A549 treated with ZK216348 at 1 μM for 4 hours (cell line): ENCODE measurements at places on chromosomes 3 and 15. TPM values are rescaled to one million over a fixed set of nuclear protein-coding genes. Genes with fewer than 3 reads are reported as not detected.

VIPR1 gene
- 0.47 to 1.0 TPM (median 0.68 TPM) in 5 replicates for total RNA-seq

UACA gene
- 33.8 to 50.1 TPM (median 48.1 TPM) in 5 replicates for total RNA-seq

CHRM5 gene
- 0.07 TPM in 1 of 5 replicates, not detected in the others for total RNA-seq

ITIH3 gene
- not detected in 5 replicates for total RNA-seq

GOLGA6C gene
- total RNA-seq: not detected in 5 replicates

P3H2 gene
- total RNA-seq: 26.7 to 37.7 TPM (median 35.2 TPM) in 5 replicates

LRRN1 gene
- not detected in 5 replicates for total RNA-seq

UCN2 gene
- total RNA-seq: 4.6 to 11.7 TPM (median 8.9 TPM) in 5 replicates

SLC12A1 gene
- not detected in 5 replicates for total RNA-seq

ALDH1L1 gene
- total RNA-seq: 0.06 to 0.27 TPM (median 0.11 TPM) in 5 replicates

TRPC1 gene
- total RNA-seq: 3.5 to 9.2 TPM (median 8.3 TPM) in 5 replicates

SPINT1 gene
- 0.66 to 1.5 TPM (median 1.1 TPM) in 5 replicates for total RNA-seq

RAD51 gene
- 17.8 to 23.9 TPM (median 18.4 TPM) in 5 replicates for total RNA-seq

RCN2 gene
- total RNA-seq: 43.8 to 79.0 TPM (median 65.9 TPM) in 5 replicates

CD200 gene
- not detected in 5 replicates for total RNA-seq

SPINK8 gene
- total RNA-seq: not detected in 5 replicates

CPEB1 gene
- 2.8 to 3.9 TPM (median 3.0 TPM) in 5 replicates for total RNA-seq

PHLDB2 gene
- 12.5 to 28.2 TPM (median 25.4 TPM) in 5 replicates for total RNA-seq

RFT1 gene
- 18.8 to 29.2 TPM (median 26.9 TPM) in 5 replicates for total RNA-seq

EFHB gene
- 0.53 to 1.6 TPM (median 0.75 TPM) in 5 replicates for total RNA-seq

EAF2 gene
- 1.4 to 2.6 TPM (median 2.1 TPM) in 5 replicates for total RNA-seq

MME gene
- total RNA-seq: not detected in 5 replicates

PDCD10 gene
- 49.3 to 75.1 TPM (median 55.4 TPM) in 5 replicates for total RNA-seq

FGF12 gene
- 0.40 to 0.99 TPM (median 0.76 TPM) in 5 replicates for total RNA-seq

PLSCR5 gene
- not detected in 5 replicates for total RNA-seq

CYP1A2 gene
- not detected in 5 replicates for total RNA-seq

TGM4 gene
- total RNA-seq: 0.08 to 0.12 TPM in 2 of 5 replicates, not detected in the others

AGBL1 gene
- total RNA-seq: not detected in 5 replicates

SEMA5B gene
- total RNA-seq: 0.06 to 0.41 TPM (median 0.19 TPM) in 5 replicates

HYAL2 gene
- 14.7 to 31.6 TPM (median 29.4 TPM) in 5 replicates for total RNA-seq

CACNA2D3 gene
- total RNA-seq: 0.04 to 0.29 TPM (median 0.07 TPM) in 3 of 5 replicates, not detected in the others

TMCO5A gene
- not detected in 5 replicates for total RNA-seq

SPTBN5 gene
- total RNA-seq: 0.08 to 0.37 TPM (median 0.32 TPM) in 5 replicates

POC1A gene
- total RNA-seq: 12.2 to 19.5 TPM (median 19.2 TPM) in 5 replicates

KNG1 gene
- 0.09 TPM in 1 of 5 replicates, not detected in the others for total RNA-seq

P2RY1 gene
- 0.34 to 0.57 TPM (median 0.54 TPM) in 5 replicates for total RNA-seq

NLGN1 gene
- total RNA-seq: not detected in 5 replicates

GOLGA8J gene
- total RNA-seq: not detected in 5 replicates

TMEM158 gene
- total RNA-seq: 9.1 to 21.3 TPM (median 15.9 TPM) in 5 replicates

CACNA1D gene
- total RNA-seq: 0.58 to 1.1 TPM (median 0.62 TPM) in 5 replicates

ABHD10 gene
- total RNA-seq: 14.2 to 22.5 TPM (median 20.8 TPM) in 5 replicates

MNS1 gene
- total RNA-seq: 2.0 to 5.1 TPM (median 3.5 TPM) in 5 replicates

SAMMSON gene
- not detected in 5 replicates for total RNA-seq

MRAS gene
- 7.0 to 10.2 TPM (median 8.8 TPM) in 5 replicates for total RNA-seq

ACSBG1 gene
- total RNA-seq: 0.09 to 0.51 TPM (median 0.39 TPM) in 5 replicates
